CD4-positive, alpha-beta T cell (primary cell): ENCODE measurements at places on chromosomes 4 and X.

DNA sequence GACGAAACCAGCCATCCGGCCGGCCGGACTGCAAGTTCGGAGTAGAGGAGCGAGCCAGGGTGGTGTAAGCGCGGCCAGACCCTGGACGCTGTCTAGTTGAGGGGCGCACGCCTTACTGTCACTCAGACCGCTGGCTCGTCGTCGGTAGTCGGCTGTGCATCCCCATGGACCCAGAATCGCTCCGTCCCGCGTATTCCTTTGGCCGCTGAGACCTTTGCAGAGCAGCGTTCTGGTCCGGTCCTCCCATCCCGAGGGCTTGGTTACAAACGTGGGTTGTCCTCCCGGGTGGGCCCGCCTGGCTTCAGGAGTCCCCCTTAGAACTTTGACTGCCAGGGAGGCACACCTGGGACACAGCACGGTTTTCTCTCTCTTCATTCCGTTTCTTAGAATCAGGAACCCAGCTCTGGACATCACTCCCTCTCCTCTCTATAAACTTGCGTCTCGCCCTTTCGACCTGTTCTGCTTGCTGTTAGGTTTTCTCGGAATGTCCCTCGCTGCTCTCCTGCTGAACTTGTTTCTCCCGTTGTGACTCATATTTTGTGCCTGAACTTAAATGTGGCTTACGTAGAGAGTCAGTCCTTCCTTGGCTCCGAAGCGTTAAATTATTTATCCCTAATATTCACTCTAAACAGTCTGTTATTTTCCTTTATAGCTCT lies 672 bp downstream of the PGM2 start:
- peaks cover 27% of the 10 kb centered on the region for H3K4me1 ChIP-seq
- peak overlapping the region; percentile 98 for H3K4me3 ChIP-seq
- peaks cover 23% of the 10 kb centered on the region for H3K36me3 ChIP-seq
- no peaks in the 10 kb centered on the region for H3K27me3 ChIP-seq
- DNase-seq = peak; percentile 27

GRCh38 chr4:119570401-119570800 lies 58.2 kb downstream of the PDE5A start:
- H3K36me3 ChIP-seq = no peaks in the 10 kb centered on the region
- no peaks in the 10 kb centered on the region for H3K4me1 ChIP-seq
- H3K27me3 ChIP-seq = no peaks in the 10 kb centered on the region

DNA sequence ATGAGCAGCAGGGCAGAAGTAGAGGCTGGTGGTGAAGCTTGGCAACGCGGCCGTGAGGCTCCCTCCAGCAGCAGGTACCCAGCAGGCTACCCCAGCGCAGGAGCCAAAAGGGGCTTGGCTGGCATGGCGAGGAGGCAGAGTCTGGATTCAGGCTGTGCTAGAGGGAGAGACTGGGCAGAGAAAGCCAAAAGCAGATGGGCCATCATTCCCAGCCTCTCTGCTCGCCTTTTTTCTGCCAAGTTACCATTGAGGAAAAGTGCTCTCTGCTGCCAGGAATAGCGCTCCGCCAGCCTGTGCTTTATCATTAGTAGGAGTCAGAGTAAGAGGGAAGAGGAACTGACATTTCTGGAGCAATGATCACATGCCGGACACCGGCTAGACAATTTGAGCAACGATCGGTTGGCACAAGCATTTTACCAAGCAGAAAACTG lies 28.7 kb upstream of the MAP3K15 start:
- peaks cover 75% of the 10 kb centered on the region for H3K36me3 ChIP-seq
- no peak for DNase-seq
- H3K27me3 ChIP-seq = no peaks in the 10 kb centered on the region
- no peak overlapping the region for H3K4me3 ChIP-seq

DNA sequence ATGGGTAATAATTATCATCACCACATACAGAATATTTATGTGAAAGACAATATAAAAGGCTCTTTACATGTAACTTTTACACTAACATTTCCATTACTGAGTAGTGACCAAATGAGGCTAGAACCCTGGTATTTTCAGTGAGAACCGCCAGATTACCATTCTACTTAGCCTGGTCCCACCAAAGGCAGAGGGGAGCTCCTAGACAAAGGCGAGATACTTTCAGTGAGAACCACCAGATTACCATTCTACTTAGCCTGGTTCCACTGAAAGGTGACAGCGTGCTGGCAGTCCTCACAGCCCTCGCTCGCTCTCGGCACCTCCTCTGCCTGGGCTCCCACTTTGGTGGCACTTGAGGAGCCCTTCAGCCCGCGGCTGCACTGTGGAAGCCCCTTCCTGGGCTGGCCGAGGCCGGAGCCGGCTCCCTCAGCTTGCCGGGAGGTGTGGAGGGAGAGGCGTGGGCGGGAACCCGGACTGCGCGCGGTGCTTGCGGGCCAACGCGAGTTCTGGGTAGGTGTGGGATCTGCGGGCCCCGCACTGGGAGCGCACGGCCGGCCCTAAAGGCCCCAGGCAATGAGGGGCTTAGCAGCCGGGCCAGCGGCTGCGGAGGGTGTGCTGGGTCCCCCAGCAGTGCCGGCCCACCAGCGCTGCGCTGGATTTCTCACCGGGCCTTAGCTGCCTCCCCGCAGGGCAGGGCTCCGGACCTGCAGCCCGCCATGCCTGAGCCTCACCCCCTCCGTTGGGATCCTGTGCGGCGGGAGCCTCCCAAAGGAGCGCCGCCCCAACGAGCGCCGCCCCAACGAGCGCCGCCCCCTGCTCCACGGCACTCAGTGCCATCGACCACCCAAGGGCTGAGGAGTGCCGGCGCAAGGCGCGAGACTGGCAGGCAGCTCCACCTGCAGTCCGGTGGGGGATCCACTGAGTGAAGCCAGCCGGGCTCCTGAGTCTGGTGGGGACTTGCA lies 1276.1 kb downstream of the PCDH7 start:
- H3K4me3 ChIP-seq = no peak overlapping the region
- no peaks in the 10 kb centered on the region for H3K36me3 ChIP-seq
- no peak for DNase-seq
- no peaks in the 10 kb centered on the region for H3K4me1 ChIP-seq

DNA sequence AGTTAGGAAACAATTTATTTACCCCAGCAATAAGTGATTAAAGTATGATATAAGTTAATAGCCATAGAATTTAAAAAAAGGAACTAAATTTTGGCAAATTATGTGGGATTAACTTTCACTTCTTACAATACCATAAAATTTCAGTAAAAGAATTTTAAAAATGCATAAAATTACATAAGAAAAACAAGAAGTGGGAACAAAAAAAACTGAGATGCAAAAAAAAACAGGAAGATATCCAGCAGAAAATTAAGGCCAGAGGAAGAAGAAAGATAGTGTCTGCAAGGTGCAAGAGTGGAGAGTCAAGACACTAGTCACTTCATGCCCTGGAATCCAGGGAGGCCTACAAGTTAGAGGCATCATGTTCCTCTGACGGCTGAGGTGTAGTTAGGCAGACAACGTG lies 184.2 kb downstream of the GASK1B start:
- no peaks in the 10 kb centered on the region for H3K4me1 ChIP-seq
- no peaks in the 10 kb centered on the region for H3K36me3 ChIP-seq
- no peak overlapping the region for H3K4me3 ChIP-seq
- DNase-seq = no peak

DNA sequence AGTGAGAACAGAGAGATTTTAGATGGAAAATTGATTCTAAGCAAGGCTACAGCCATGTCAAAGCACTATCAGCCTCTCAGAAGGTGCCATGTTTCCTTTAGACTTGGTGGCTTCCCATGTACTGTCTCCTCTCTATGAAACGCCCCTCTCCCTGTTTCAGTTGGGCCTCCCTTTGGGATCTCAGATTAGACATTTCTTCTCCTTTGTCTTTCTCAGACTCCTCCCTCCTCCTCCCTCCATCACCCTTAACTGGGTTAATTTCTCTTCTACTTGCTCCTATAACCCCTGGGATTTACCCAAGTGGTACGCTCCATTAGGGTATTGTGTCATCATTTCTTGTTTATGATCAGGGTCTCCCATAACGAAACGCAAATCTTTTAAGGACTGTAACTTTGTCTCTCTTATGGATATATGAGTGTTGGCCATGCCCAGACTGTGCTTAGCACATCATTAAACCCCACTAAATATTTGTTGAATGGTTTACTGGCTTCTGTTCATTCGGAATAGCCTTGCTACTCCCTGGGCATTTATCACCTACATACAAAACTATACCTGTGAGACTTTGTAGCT lies 106.8 kb downstream of the FAM9B start:
- H3K27ac ChIP-seq = no peak overlapping the region
- no peak overlapping the region for H3K4me3 ChIP-seq
- no peak for DNase-seq
- H3K36me3 ChIP-seq = no peaks in the 10 kb centered on the region
